ENCODE measurements at places on chromosomes 3 and 15.

DNA sequence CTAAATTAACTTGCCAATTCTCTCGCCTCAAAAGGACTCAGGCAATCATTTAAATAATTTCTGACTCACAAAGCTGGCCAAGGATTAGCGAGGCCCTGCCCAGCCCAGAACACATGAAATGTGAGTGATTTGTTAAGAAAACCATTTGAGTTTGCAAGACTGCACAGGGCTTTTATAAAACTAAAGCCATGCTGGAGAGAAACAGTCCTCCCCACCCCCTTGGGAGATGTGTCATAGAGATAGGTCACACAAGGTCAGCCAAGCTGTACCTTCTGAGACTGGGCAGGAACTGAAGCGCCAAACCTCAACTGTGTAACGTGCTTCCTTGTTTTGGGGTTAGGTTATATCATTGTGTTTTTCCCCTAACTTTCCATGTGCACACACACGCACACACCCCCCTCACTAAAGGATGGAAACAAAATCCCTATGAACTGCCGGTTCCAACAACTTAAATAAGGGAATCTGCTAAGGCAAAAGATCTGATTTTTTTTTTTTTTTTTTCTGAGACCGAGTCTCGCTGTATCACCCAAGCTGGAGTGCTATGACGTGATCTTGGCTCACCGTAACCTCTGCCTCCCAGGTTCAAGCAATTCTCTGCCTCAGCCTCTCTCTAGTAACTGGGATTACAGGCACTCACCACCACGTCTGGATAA, 8.1 kb downstream of the SPATA12 start:
- no peak for DNase-seq

GRCh38 chr15:95975212-95975611, 355.3 kb upstream of the NR2F2 start:
- DNase-seq, result no peak

- DNase-seq, result no peak
Measured at GRCh38 chr3:106129939-106130338, 261.1 kb upstream of the CBLB start.

GRCh38 chr15:77495838-77496596, 75.3 kb downstream of the HMG20A start:
- DNase-seq, result no peak

- peak; percentile 24 for DNase-seq
Measured at GRCh38 chr3:192188218-192188835, 539.0 kb downstream of the FGF12 start.
